ENCODE measurements at places on chromosomes 6 and 20.

- no peak for DNase-seq
Measured at GRCh38 chr20:33963751-33964150, 30.0 kb upstream of the RALY start.

GRCh38 chr6:21103626-21104224, 489.8 kb upstream of the SOX4 start:
- no peak for DNase-seq

DNA sequence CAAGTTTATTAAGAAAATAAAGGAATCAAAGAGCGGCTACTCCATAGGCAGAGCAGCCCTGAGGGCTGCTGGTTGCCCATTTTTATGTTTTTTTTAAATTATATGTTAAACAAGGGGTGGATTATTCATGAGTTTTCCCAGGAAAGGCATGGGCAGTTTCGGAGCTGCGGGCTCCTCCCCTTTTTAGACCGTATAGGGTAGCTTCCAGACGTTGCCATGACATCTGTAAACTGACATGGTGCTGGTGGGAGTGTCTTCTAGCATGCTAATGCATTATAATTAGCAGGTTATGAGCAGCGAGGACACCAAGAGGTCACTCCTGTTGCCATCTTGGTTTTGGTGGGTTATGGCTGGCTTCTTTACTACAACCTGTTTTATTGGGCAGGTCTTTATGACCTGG, 301.8 kb downstream of the TFAP2C start:
- DNase-seq: no peak

DNA sequence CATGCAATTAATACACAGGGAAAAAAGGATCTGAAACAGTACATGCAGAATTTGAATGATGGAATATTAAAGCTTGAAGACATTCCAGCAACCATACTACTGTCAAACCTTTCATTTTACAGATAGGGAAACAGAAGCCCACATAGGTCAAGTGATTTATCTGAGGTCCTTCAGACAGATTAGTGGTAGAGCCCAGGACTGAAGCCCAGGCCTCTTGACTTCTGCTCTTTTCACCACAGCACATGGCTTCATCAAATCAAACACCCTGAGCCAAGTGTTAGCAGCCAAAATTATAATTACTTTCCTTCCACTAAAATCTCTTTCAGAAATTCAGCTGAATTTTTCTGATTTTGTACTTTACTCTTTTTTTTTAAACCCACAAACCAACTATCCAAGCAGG, 435.6 kb upstream of the RUNX2 start:
- DNase-seq: no peak

DNA sequence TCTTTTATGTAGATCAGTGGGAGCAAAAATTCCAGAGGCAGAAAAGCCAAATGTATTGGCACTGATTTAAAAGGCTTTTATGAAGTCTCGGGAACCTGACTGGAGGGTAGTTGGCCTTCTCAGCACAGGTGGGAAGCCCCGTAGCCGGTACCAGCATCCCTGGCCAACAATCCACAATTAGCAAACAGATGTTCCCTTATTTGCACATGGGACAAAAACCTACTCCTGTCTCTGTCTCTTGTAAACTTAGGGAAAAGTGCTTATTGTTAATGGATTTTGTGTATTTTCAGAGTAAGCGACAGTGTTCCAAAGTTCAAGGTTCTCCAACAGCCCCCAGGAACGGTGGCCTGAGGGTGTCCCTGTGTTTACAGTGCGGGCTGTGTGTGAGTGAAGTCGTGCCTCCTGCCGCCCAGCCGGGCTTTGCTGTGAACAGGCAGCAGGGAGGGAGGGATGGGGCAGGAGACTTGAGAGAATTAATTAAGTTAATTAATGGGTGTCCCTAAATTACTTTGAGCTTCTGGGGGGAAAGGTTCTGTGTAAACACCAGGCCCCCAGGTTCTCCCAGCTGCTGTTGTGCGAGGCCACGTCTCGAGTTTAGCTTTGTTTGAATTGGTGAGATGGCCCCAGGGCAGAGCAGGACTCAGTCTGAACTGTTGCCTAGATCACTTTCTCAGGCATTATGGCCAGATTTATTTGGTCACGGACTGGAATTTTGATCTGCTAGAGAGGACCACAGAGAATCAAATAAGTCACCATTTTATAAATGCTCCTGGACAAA, 3.9 kb downstream of the SYNJ2 start:
- no peak for DNase-seq

GRCh38 chr6:81612136-81612535, 140.3 kb downstream of the TENT5A start:
- no peak for DNase-seq

GRCh38 chr20:23399568-23400241, 21.6 kb downstream of the NAPB start:
- no peak for DNase-seq

DNA sequence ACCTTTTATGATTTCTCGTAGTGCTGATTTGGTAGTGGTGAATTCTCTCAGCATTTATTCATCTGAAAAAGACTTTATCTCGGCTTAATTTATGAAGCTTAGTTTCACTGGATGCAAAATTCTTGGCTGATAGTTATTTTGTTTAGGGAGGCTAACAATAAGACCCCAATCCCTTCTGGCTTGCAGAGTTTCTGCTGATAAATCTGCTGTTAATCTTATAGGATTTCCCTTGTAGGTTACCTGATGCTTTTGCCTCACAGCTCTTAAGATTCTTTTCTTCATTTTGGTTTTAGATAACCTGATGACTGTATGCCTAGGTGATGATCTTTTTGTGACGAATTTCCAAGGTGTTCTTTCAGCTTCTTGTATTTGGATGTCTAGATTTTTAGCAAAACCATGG, 388.7 kb downstream of the UTRN start:
- no peak for DNase-seq

DNA sequence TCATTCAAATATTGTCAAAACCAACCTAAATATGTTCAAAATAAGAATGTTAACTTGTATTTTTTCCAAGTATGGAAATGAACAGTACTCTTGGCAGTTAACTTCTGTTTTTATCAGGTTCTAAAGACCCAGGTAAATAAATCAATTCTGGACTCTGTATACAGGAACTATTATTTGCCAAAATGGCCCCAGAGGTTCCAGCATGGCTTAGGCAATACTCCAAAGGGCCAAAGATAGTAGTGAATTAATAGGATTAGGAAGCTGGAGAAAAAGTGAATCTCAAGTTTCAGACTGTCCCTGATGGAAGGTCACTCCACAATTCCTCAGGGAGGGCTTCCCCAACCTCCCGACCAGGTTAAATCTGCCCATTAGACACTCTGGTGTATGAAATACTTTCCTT, 6.7 kb downstream of the BACH2 start:
- DNase-seq: no peak

GRCh38 chr6:97085772-97086171, 161.2 kb downstream of the KLHL32 start:
- DNase-seq: no peak

GRCh38 chr20:15563836-15564235, 1009.4 kb downstream of the KIF16B start:
- DNase-seq: no peak

GRCh38 chr6:108592371-108593337, 31.9 kb downstream of the FOXO3 start:
- peak; percentile 6 for DNase-seq

DNA sequence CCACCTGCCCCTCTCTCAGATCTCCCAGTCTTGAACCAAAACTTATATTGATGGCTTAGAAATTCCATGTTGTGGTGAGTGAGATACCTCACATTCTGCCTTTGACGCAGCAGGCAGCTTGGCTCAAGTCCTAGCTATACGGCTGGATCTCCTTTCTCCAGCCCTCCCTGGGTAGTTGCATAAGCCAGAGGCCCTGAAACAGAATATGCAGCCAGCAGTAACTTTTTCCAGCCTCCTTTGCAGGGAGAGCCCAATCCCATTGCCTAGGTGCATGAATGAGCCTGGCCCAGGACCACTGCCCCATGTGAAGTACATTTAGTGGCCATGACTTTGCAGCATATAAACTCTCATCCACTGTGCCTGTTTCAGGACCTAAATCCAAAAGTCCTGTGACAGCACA, 202.2 kb upstream of the CDYL start:
- no peak for DNase-seq

GRCh38 chr6:163929538-163929937, 515.0 kb downstream of the QKI start:
- DNase-seq: no peak

DNA sequence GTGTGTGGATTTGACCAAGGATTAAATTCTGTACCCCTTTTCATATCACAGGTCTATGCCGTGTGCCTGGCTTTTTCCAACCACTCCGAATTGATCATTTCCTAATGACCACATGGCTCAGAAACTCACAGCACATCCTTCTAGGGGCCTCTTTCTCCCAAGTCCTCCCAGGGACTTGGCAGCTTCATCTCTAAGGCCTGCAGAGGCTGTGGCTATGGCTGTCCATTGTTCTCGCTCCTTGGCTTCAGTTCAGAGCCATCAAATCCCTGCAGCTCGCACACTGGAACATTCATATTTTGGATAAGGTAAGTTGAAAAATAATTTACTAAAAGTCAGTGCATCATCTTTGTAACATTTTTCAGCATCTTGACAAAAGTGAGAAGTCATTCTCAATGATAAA, 497.2 kb upstream of the CDH4 start:
- DNase-seq: no peak

DNA sequence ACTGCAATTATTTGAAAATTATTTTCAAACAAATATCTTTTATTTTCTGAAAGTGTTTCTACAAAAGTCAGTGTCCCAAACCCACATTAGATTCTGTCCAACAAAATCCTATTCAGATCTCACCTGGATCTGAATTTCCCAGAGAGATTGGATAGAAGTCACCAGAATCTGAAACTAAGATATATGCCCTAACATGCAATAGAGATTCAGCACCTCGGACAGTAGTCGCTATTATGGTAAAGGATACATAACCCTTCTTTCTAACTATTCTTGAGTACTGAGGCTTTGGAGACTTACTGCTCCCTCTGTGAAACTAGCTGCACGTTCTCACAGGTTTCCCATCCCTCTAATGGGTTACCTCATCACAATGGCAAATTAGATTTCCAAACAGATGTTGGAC, 151.4 kb downstream of the ID4 start:
- DNase-seq: no peak

GRCh38 chr6:40164345-40164755, 230.1 kb upstream of the MOCS1 start:
- DNase-seq: no peak

DNA sequence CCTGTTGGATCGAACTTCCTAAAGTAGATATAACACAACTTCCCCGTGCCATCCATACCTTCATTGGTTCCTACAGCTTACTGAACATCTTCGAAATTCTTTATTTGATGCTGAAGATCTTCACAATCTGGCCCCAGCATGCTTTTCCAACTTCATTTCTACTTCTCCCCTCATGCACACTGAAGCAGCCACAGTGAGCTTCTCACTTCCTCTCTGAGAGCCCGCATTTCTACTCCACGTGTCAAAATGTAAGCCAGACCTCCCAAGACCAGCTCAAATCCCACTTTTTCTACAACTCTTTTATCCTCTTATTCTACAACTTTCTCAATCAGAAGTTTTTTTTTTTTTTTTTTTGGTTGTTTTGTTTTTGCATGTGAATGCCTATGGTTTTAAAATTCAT, 254.7 kb downstream of the GMPR start:
- DNase-seq: no peak

DNA sequence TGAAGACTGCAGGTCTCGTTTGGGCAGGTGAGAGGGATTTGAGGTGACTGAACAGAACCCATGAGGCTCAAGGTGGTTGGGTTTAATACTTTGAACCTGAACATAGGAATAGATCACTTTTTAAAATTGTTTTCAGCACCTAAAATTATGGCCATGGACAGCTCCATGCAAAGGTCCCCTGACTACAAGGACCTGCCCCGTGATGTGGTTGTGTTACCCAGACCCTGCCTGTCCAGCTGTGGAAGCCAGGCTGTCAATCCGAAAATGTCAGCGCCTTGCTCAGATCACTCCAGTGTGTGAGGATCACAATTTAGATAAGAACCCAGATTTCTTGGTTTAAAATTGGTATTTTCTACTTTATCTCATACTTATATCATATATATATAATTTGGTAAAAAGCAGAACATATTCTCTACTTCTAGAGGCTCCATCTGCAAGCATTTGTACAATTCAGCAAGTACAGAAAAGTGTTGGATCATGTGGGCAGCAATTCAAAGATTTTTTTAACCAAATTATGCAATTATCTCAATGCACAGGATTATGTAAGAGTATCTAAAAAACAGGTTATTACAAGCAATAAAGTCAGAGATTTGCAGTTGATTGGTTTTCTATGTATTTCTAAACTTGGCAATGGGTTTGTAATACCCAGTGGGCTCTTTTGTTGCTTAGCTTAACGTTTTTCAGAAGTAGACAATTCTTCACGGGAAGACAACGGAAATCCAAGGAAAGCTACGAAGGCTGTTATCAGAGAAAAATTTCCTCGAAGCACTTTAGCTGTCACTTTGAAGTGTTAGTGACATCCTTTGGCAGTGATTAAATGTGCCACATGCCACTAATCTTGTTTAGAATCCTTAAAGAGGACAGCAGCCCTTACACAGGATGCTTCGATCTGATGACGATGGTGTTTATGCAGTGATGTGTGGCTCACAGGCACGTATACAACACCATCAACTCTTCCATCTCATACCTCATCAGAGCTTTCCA, 24.1 kb upstream of the RPS6KA2 start:
- no peak for DNase-seq

All from T-helper 22 cell (primary cell).